Stimulated activated CD4-positive, alpha-beta T cell treated with anti-CD3 and anti-CD28 coated beads, Interleukin-4, amount 100 ng/mL, for 48 hours (primary cell): ENCODE measurements at places on chromosomes 1 and 21.

- DNase-seq: no peak
These were observed 24.7 kb downstream of the TRPM2 start for GRCh38 chr21:44377922-44378645.

DNA sequence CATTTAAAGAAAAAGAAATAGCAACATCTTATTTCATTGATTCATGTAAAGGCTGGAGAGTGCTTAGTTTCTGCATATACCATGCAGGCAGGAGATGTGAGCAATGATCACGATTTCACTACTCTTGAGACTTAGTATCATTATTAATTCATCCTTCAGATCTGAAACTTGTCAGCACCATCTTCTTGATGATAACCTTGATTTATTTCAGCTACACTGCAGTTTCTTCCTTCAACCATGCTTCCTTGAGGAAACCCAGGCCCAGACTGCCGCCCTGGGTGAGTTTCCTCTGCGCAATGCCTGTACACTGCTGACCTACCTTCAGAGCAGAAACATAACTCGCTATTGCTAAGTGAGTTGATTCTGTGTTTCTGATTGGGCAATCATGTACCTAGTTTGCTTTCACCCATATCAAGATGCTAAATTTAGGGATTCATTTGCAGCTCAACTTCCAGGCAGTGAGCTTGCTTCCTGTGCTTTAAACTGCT is 13.5 kb upstream of the BCL10 start:
- DNase-seq: no peak

GRCh38 chr1:208766832-208767231 is 522.6 kb upstream of the PLXNA2 start:
- no peak for DNase-seq

DNA sequence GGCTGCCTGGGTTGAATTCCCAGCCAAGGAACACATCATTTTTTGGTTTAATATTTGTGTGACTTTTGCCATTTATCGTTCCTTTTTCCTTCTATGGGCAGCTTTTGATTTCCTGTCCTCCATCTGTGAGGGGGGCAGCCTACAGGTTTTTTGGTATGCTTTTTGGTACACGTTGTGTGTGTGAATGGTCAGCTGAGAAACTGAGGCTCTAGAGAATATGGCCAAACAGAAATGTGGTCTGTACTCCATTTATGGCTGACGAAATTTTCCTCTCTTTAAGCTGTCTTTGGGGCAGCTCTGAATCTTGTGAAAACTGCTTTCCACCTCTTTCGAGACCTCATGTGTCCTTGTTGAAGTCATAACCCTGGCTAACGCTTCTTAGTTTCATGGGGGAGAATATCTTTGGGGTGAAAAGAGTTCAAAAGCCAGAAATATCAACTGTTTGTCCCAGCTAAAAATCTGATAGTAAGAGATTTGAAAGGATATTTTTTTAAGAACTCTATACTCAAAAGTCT is 26.6 kb downstream of the NRDC start:
- DNase-seq: no peak

GRCh38 chr21:36732217-36732616 is 33.3 kb downstream of the SIM2 start:
- no peak for DNase-seq

DNA sequence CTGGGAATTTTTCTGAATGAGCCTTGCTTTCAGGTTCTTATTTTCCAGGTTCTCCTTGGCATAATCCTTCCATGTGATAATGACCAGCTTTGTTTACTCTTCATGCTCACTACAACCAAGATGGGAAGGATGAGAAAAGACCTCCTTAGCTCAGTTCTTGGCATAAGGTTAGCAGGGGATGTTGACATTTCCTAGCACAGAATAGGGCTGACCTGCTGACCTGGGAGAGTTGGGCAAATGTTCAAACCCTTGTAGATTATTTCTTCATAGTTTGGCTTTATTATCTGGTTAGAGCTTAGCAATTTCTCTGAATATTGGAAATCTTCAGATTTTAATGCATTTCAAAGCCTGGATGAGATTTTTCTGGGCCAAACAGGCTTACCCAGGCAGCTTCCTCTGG is 23.6 kb upstream of the SYT6 start:
- DNase-seq: no peak

GRCh38 chr1:209143916-209144315 is 439.6 kb upstream of the CAMK1G start:
- DNase-seq: no peak

- DNase-seq: no peak
These were observed 8.7 kb downstream of the FAM3B start for GRCh38 chr21:41325138-41325912.

- no peak for DNase-seq
These were observed 23.3 kb downstream of the QSOX1 start for GRCh38 chr1:180177931-180178330.

DNA sequence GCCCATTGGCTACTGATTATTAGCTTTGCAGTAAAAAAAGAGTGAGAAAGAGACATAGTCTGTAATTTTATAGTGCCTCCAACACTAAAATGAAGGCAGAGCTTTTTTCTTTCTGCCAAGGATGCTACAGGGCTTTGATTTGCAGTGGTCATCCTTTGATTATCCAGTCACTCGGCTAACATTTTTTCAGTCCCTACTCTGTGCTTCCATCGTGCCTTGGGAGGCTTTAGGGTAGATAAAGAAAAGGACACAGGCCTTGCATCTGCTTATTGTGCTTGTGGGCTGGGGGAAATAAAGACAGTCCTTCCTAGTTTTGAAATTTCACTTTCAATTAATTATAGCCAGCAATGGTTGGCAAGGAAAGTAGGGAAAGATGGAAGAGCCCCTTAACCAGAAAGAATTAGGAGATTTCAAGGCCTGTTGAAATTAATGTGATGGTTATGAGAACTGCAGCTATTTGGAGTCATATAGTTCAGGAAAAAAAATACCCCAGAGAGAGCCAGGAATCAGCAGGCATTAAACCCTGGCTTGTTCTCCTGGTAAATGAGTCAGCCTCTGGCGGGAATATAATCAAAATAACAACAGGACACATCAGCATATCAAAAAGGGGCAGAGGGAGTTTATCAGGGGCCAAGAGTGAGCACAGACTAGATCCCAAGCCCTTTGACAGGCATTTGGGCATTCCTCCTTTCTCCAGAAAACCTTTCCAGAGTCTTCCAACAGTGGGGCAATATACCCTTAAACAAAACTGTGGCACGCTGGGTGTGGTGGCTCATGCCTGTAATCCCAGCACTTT is 27.4 kb downstream of the CACHD1 start:
- no peak for DNase-seq

GRCh38 chr1:27627061-27627460 is 7.9 kb downstream of the FGR start:
- no peak for DNase-seq

GRCh38 chr1:41109310-41110197 is 88.0 kb upstream of the SLFNL1 start:
- DNase-seq: no peak

- DNase-seq: no peak
These were observed 41.3 kb downstream of the DYRK1A start for GRCh38 chr21:37407719-37408420.

- no peak for DNase-seq
These were observed 5.3 kb upstream of the CD55 start for GRCh38 chr1:207316141-207316540.

DNA sequence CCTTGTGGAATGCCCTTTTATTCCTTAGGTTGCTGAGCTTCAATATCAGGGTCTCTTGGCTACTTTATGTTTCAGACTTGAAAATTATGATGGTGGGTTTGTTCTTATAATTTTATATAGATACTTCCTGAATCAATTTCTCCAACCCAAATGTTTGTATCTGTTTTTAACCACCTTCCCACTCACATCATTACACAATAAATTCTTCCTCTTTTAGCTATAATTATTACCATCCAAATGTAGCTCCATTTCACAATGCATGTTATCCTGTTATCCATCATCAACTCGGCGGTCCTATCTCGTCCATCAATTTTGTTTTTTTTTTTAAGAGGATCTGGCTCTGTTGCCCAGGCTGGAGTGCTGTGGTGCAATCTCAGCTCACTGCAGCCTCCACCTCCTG is 357.6 kb upstream of the ZP4 start:
- no peak for DNase-seq

GRCh38 chr1:229363723-229364122 is 20.9 kb upstream of the CCSAP start:
- no peak for DNase-seq

GRCh38 chr1:119372503-119373086 is 4.0 kb downstream of the HAO2 start:
- no peak for DNase-seq

DNA sequence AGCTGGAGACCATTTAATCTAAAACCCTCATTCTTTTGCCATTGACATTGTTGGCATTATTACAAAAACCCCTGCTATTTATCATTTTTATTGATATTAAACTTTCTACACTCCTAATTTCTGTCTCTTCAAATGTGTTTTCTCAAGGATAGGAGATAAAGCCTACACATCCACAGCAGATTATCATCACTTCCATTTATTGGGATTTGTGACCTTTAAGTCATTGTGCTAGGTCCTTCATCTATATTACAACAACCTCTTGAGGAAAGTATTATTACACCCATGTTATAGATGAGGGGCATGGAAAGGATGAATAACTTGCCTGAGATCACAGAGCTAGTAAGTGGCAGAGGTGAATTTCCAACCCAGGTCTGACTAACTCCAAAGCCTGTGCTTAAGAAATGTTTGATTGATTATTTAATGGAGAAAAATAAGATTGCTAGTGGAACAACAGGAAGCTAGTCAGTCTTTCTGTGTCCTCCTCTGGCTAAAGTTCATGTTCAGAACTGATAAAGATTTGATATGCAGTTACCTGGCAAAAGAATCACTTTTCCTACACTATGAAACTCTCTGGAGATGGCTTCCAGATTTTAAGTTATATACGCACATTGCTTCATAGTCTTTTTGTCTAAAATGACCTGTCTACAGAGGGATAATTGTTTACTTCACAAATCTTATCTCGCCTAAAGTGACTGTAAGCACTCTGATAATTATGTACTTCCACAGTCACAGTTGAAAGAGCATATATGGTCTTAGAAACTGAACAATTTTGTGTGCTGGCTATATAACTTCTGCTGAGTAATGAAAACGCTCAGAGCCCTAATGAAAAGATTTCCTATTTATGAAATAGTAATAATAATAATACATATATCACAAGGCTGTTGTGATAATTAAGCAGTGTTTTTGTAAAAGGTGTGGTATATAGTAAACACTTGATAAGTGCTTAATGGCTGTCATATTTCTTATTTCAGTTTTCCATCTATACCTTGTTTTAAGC is 15.0 kb downstream of the FMO5 start:
- DNase-seq: no peak

DNA sequence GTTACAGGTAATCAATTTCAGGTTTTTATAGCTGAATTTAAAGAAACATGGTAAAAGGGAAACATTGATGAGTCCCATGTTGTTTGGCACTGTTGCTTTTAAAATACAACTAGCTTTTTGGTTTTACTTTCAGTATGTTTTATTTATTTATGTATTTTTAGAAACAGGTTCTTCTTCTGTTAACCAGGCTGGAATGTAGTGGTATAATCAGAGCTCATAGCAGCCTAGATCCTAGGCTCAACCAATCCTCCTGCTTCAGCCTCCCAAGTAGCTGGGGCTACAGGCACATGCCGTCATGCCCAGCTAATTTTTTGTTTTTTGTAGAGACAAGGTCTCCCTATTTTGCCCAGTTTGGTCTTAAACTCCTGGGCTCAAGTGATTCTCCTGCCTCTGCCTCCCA is 50.4 kb downstream of the CTTNBP2NL start:
- DNase-seq: no peak

DNA sequence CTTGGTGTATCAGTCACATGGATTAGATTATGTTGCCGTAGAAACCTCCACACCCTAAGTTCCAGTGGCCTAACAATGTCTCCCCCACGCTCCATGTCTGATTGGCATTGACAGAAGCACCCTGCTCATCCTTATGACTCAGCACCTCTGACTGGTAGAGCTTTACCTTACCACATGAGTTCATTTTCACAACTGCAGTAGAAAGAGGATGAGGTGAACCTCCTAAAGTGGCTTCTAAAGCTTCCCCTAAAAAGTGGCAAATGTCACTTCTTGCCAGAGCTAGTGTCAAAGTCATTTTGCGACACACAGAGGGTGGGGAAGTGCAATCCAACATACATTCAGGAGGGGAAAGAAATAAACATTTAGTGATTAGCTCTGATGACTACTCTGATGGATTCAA is 30.6 kb upstream of the LYPD8 start:
- no peak for DNase-seq

GRCh38 chr21:38505654-38506523 is 7.6 kb upstream of the ERG start:
- no peak for DNase-seq

DNA sequence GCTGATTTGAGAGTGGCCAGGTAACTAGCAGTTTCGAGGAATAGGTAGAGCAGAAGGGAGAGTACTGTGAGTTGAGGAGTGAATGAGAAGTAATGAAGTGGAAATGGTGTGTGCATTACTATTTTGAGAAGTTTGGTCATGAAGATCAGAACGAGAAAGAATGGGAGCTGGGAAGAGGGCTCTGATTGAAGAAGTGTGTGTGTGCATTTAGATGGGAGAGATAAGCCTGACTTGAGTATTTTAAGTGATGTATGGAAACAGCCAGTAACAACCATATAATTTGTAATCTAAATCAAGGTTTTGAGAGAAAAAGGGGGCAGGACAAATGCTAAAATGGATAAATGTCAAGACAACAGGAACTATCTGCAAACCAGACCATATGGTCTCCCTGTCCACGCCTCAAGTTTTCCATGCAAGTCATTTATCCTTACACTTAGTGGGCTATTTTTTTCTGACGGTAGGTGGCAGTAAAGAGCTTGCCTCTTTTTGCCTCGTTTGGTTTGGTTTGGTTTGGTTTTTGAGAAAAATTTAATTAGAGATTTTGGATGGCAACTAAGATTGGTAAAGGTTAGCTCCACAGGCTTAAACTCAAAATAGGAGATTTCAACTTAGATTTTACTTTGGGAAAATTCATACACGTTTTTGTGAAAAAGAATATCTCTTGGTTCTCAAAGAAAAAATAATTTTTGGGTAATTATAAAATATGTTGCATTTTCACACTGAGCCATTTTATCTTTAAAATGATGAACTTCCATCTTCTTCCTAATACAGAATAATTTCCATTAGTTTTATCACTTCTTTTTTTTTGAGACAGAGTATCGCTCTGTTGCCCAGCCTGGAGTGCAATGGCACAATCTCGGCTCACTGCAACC is 9.5 kb upstream of the B3GALNT2 start:
- DNase-seq: no peak

- DNase-seq: no peak
These were observed 6.2 kb downstream of the DUSP23 start for GRCh38 chr1:159786966-159787365.

- no peak for DNase-seq
These were observed 7.4 kb upstream of the B3GALNT2 start for GRCh38 chr1:235511470-235512240.

- DNase-seq: no peak
These were observed 11.7 kb upstream of the EPS8L3 start for GRCh38 chr1:109775398-109775797.

DNA sequence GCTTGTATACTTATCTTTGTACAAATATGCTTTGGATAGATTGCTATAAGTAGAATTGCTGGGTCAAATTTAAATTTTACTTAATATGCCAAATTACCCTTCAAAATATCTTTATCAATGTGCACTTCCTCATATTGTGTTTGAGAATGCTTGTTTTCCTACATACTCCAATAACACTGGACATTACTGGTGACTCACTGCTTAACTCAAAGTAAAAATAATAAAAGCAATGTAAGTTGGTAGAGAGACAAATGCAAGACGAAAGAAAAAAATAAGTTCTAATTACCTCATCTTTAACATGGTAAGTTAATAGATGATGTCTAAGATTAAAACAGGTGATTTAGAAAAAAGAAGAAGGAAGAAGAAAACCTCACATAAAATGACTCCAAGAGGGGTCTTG is 7.9 kb upstream of the SH3GLB1 start:
- no peak for DNase-seq

GRCh38 chr1:41325801-41326200 is 35.4 kb upstream of the FOXO6 start:
- no peak for DNase-seq
